Activated T-cell treated with anti-CD3 and anti-CD28 coated beads for 48 hours (primary cell): ENCODE measurements at places on chromosomes 3 and 15.
A peak's percentile ranks its signal among the peaks of the same experiment; 100 is the strongest.

DNA sequence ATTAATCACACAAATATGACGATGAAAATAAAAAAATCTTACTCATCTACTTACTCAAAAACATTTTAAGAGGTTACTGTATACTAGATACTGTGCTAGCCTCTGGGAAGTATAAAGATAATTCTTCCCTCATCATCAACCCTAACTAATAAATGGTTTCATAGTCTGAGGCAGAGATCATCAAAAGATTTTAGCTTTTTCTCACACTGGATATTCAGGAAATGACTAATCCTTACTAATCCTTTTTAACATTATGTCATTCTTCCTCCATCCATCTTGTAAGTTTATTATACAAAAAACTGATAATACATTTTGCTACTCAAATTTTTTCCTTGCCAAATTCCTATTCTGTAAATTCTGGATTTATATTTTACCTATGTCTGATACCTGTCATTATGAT, 29.7 kb downstream of the ACAD11 start:
- no peak for DNase-seq

GRCh38 chr3:16363636-16364035, 98.6 kb downstream of the OXNAD1 start:
- DNase-seq, result no peak

- no peak for DNase-seq
These were observed 13.3 kb upstream of the TNFSF10 start for GRCh38 chr3:172536505-172536904.

DNA sequence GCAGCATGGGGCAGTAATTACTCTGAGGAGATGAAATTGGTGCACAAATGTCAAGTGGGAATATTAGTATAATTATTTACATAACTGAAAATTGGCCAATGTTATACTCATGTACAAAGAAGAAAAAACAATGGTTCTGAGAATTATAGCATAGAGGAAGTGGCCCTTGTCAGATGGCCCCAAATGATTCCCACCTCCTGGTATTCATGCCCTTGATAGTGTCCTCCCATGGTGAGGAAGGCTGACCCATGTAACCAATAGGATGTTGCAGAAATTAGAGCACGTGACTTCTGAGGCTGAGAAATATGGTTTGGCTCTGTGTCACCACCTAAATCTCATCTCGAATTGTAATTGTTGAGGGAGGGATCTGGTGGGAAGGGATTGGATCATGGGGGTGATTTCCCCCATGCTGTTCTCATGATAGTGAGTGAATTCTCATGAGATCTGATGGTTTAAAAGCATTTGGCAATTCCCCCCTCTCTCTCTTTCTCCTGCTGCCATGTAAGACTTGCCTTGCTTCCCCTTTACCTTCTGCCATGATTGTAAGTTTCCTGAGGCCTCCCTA, 368.5 kb downstream of the SHQ1 start:
- no peak for DNase-seq

GRCh38 chr15:45873781-45874180, 239.0 kb downstream of the SQOR start:
- no peak for DNase-seq

DNA sequence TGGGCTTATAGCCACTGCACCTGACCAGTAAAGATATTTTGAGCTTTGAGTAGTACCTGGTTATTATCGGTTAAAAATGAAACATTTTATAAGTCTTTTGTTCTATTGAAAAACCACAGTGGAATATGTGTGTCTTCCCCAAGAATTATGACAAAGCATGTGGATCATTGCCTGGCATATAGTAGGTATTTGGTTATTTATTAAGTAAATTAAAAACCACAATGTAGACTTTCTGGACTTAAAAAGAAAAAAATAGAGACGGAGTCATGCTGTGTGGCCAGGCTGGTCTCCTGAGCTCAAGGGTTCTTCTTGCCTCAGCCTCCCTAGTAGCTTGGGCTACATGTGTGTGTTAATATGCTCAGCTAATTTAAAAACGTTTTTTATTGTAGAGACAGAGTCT, 43.5 kb downstream of the UBE2E2 start:
- no peak for DNase-seq

DNA sequence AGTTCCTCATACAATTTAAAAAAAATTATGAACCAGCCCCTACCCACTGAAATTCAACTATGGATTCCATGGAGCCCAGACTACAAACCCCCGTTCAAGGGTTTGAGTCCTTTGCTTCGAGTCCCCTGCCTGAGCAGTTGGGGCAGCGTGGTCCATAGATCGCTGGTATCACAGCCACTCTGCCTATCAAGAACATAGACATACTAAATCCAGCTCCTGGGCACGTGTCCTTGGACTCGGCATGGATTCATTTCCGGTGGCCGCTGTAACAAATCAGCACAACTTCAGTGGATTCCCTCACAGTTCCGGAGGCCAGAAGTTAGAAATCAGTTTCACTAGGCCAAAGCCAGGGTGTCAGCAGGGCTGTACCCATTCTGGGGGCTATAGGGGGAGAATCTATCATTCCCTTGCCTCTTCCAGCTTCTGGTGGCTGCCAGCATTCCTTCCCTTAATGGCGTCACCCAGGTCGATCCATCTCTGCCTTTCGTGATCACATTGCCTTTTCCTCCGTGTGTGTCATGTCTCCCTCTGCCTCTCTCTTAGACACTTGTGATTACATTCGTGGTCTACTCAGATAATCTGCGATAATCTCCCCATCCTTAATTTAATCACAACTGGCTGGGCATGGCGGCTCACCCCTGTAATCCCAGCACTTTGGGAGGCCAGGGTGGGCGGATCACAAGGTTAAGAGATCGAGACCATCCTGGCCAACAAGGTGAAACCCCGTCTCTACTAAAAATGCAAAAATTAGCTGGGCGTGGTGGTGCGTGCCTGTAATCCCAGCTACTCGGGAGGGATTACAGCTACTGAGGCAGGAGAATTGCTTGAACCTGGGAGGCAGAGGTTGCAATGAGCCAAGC, 4.6 kb upstream of the TMEM44 start:
- DNase-seq, result no peak

- no peak for DNase-seq
These were observed 169.8 kb upstream of the ROBO1 start for GRCh38 chr3:79937567-79937966.

DNA sequence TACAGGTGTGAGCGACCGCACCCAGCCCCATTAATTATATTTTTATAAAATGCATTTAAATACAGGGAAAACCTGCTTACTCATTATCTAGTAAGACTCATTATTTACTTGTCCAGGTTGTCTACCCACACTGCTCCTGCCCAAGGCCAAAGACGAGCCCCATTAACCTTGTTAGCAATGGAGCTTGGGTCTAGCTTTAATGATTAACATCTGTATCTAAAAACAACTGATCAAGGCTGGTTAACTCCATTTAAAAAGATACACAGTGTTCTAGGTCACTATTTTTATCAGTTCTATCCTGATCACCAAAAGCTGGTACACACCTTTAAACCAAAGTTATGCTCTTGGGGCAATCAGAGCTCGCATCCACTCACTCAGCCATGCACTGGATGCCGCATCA, 10.4 kb upstream of the NCKIPSD start:
- no peak for DNase-seq

GRCh38 chr3:81602781-81603180, 158.7 kb downstream of the GBE1 start:
- DNase-seq, result no peak

GRCh38 chr3:169150920-169151319, 512.6 kb downstream of the MECOM start:
- DNase-seq, result no peak

GRCh38 chr3:61052851-61053250, 198.4 kb downstream of the FHIT start:
- no peak for DNase-seq

DNA sequence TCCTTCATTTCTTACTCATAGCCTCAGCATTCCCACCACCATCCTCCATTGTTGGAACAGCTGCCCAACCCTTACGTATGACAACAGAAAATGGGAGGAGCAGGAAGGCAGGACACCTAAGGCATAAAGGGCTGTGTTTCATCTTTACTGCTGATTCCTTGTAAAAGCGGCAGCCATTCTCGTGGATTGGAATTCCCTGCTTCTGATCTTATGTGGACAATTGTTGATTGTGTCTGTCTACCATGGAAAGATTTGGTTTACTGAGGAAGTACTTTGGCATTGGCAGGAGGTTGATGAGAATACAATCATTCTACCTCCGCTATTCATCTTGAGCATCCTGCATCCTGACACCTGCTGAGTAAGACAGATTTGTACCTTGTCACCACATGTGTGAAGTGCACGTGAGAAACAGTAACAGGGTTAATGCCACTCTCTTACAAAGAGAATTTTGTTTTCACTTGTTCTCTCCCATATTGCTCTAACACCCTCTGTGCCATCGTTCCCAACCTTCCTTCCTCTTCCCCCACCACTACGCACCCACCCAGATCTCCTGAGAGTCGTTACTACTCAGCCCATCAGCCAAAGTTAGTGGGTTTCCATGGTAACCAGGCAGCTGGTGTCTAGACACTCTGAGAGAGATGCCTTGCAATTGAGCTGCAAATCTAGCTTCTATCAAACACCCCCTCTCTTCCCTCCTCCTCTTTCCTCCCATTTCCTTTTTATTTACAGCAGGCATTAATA, 75.7 kb downstream of the GAP43 start:
- DNase-seq, result no peak

- peak; percentile 6 for DNase-seq
These were observed 81.0 kb upstream of the BNC1 start for GRCh38 chr15:83365370-83365938.

DNA sequence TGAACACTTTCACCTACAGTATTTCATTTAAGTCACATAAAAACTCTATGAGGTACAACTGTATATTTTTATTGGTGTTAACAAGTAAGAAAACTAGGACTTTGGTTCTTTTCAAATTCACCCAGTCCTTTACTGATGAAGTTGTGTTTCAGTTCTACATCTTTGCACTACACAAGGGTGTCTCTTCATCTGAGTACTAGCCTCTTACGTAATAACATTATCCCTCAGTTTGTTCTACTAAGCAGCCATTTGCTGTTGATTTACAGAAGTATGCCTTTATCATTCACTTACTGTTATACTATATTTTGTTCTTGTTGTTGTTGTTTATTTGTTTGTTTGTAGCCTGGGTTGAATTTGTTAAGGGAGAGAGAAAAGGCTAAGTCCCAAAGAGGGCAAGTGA, 311.9 kb downstream of the PLOD2 start:
- DNase-seq, result no peak

GRCh38 chr3:192834428-192834827, 83.2 kb downstream of the MB21D2 start:
- no peak for DNase-seq

DNA sequence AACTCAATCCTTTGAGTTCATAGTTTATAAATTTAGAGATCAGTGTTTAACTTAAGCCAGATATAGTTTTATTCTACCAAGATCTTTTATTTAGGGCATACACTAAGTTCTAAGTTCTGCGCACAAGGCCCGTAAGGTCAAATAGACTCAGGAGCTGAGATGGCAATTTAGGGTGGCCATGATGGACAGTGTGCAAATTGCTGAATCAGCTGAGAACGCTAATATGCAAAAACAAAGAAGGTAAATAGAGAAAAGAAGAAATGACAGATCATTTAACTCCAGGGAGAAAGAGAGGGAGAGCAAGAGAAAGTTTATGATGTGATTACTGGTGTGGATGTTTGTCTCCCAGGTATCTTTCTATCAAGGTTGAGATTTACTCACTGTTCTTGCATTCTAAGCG, 678.5 kb downstream of the OTOL1 start:
- DNase-seq, result no peak

DNA sequence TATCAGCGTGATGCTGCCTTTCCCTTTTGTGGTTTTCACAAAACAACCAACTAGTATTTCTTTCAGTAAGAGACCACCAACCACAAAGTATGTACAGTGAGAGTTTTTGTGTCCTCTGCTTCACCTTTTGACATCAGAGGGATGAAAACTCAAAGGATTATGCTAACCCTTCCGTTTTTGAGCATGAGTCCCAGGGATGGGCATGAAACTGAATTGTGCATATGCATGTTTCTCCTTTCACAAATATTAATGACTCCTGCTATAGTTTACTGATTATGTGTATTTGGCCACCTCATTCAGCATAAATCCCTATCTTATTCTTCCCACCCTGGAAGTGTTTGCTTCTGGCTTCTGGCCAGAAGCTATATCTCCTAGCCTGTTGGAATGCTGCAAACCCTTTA, 59.2 kb downstream of the RSRC1 start:
- no peak for DNase-seq

DNA sequence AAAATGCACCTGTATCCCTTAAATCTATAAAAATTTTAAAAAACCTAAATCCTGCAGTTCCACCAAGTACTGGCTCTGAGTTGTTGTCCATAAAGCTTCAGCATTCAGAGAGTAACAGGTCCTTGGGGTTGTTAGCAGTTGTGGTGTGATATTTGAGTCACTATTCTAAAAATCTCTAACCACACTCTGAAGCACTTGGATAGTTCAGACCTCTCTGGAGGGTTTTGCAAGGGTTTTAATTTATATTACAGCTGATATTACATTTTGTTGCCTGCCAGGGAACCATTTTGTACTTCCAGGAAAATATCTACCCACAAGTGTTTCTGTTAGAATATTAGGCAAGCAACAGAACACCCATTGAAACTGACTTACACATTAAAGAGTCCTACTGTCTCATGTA, 255.6 kb downstream of the TBL1XR1 start:
- DNase-seq, result no peak
